Activated naive CD4-positive, alpha-beta T cell treated with anti-CD3 and anti-CD28 coated beads for 36 hours (primary cell): ENCODE measurements at places on chromosomes 16 and 17.

GRCh38 chr16:77858060-77858459 is 69.7 kb downstream of the VAT1L start:
- no peak for DNase-seq

DNA sequence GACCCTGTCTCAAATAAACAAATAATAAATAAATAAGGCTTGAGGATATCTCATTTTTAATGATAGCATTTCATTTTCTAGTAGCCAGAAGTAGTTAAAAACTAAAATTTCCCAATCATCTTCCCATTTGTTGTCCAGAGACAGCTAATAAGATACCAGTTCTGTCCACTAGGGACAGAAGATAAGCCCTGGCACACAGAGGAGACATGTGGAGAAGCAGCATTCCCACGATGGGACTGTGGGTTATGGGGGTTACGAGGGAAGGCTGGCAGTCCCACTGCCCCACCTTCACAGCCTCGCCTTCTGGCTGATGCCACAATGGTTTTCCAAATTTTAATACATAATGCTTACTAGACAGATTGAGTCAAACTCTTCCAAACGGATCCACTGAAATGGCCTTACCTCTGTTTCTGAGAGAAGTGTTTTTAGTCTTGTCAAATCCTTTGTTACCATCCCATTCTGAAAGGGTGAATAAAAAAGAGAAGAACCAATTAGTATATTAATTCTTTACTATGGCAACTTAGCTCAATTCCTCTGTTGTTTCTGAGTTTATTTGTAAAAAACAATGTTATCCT is 44.2 kb downstream of the HELZ start:
- DNase-seq, result no peak

- DNase-seq, result no peak
Observed at GRCh38 chr17:17700251-17700969, 19.2 kb downstream of the RAI1 start.

DNA sequence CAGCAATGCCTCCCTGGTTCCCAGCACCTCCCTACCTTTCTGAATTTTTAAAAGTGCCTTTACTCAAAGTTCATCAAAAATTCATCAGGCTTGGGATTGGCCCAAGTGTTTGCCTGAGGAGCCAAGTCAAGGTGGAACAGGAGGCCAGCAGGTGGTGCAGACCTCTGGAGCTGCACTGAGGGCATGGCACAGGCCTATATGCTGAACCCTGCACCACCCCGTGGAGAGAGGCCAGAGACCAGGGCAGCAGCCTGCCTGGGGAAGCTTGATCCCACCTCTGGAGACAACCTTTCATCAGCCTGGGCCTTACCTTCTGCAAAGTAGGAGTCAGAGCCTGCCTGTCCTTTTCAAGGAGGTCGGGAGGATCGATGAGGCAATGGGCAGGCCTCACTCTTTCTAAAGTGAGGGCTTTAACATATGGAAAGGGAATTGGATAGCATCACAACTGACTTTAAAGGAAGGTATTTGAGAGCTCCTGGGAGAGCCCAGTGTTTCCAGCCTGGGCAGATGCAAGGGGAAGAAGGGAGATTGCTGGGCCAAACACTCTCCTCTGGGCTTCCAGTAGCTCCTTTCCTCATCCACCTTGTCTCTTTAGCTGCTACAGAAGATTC is 31.8 kb upstream of the TMEM132E start:
- DNase-seq, result no peak

DNA sequence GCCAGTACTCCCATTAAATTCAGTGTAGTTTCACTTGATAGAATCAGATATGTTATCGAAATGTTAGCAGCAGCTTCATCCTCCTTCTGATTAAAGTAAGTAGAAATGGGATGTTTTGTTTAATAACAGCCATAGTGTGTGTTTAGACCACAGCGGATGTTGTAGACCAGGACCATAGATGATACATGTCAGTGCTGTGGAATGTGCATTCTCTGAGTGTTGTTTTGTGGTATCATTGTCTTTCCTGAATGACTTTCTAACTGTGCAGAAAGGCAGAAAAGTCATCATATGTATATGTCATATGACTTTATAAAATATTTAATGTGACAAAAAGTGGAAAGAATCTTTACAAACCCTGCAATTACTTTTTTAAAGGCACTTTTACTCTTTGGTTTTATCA is 55.6 kb downstream of the CYLD start:
- DNase-seq, result no peak
